ENCODE measurements at places on chromosomes 7 and 10.

DNA sequence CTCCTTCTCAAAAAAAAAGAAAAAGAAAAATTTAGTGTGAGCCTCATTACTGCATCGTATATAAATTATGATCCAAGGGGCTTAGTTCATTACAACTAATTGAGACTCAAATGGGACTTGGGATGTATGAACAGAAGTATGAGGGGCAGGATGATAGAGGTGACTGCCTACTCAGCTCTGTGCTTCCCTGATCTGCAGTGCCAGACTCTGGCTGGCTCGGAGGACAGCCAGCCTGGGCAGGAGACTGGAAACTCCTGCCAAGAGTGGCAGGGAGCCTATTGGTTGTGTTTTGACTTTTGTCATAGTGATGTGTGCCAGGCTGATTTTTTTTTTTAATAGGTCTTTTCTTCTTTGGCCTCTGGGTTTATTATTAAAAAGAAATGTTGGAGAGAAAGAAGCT, 73.8 kb upstream of the GTF2IRD1 start:
- no peak for DNase-seq

DNA sequence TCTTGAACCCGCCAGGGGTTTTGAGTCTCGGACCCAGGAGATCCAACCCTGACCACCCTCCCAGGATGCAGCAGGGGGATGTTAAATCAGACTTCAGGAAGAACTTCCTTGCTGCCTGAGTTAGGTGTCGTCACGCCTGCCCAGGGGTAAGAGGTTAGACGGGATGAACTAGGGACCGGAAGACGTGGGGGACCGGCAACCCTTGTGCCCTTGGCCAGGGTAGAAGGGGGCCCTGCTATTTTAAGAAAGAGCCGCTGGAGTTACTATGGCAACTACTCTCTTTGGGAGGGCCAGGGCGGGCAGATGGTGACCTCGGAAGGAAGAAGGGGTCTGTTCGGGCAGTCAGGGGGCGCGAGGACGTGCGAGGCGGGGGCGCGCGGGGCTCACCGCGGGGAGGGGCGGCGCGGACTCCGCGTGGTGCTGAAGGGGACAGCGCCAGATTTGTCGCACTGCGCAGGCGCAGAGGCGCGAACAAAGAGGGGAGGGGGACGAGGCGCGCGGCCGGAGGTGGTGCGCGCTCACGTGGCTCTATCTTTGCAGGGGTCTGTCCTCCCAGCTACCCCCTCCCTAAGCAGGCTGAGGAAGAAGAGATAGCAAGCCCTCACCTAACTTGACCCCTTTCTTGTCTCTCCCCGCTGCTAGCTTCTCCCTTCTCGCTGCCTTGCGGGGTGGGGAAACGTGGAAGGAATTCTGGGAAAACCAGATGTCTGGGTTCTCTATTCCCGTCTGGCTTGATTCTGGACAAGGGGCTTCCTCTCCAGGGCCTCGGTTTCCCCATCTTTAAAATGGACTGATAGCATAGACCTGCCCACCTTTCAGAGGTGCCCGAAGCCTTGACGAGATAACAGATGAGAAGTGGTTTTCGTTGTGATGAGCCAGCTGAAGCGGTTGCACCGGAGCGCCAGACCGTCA, 940 bp upstream of the PSD start:
- no peak for DNase-seq

DNA sequence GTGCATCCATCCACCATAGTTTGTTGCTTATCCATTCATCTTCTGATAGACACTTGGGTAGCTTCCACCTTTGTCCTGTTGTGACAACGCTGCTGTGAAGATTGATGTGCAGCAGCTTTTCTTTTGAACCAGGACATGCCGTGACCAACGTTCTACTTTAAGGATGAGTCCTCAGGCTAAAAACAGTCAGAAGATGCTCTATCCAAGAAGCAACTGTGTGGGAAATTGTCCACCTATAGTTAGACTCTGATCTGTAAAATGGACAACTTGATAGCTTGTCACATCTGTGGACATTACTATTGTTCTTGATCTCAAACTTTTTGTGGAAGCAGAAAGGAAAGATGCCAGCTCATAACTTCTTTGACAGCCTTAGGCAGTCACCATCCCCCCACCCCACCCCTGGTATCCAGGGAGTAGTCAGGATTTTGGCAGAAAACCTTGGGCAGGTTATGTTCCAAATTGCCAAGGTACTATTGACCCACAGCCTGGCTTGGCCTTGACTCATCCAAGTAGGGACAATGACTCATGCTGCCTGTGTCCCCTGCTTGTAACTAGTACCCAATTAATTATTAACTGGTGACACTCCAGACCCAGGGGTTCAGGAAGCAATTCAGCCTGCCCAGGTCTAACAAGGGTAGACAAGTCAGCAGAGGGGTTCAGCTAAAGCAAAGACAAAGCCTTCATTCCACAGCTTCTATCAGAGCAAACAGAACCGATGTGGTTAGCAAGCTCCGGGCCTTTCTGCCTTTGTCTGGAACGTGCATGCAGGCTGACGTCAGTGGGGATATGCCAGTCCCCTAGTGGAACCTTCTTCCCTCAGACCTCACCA, 99.6 kb upstream of the ANLN start:
- no peak for DNase-seq

DNA sequence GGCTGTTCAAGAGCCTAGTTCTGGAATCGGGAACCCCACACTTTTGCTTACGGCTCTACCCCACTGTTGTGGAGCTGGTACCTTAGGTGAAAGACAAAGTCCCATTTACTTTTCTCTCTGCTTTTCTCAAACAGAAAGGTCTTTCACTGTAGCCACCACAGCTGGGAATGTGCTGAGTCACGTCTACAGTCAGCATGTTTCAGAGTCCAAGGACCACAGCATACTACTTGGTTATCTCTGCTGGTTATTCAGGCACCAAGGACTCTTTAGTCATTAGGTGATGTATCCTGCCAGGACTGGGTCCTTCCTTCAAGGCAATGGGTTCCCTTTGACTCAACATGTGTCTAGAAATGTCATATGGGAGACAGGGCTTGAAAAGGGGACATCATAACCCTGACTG, 266.8 kb upstream of the STEAP1 start:
- peak; percentile 37 for DNase-seq

DNA sequence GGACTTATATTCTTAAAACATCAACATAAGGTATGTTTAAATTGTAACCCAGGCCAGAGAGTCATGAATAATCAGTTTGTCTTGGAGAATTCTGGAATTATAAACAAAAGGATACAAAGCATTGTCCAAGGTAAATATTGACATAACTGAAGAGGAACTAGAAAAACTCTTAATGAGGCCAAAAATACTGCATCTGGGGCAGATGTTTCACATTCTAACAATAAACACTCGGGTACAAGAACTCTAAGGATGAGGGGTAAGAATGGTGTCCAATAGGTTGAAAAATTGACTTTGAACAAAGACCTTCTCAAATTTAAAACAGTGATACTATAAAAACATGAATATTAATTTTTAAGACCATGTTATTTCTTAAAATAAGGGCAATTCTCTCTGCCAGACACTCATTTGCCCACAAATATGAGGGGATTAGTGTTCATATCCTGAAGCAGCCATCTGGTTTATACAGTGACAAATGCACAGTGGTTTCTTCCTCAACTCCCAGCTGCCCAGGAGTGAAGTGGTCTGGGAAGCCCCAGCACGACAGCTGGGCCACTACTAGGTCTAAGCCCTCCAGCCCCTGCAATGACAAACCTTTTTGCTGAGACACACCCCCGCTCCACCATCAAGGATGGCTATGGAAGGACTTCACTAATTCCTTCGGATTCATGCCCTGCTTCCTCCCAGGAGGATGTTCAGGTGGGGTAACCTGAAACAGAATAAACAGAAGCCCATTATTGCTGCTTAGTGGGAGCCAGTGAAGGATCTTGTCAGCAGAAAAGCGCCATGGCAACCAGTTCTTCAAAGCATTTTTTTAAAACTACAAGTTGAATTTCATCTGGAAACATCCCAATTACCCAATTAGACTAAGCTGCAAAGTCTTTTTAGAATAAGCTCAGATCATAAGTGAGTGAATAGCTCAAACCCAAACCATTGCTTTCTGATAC, 107.5 kb upstream of the ARID5B start:
- peak; percentile 95 for DNase-seq

DNA sequence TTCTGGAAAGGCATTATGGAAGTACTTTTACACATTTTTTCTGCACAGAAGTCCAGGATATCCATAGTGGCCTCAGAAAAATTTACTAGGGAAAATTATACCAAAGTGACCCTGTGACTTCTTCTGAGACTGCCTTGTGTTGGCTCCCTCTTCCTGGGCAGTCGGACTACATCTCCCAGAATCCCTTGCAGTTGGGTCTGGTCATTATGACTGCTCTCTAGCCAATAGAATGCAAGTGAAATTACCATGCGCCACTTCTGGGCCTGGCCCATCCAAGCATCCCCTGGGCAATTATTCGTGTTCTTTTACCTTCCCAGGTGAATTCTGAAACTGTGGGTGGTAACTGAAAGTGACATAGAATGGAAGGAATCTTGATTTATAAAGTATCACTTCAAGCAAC, 430.9 kb downstream of the ACTR3B start:
- no peak for DNase-seq

- DNase-seq: no peak
Measured at GRCh38 chr10:3325954-3326750, 153.6 kb upstream of the PITRM1 start.

DNA sequence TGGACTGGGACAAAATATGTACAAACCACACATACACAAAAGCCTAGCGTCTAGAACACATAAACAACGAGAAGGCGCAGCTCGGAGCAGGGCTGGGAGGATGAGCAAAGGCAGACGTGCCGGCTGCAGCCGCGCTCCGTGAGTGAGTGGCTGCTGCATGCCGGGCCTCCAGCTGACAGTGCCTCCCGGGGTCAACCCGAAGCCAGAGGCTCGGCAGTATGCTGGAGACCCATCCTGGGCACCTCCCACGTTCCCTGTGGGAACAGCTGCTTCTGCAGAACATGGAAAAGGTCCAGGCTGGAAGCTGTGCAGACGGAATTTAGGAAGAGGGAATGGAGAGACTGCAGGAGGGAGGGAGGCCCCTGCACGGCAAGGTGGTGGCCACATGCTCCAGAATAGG, 3.6 kb upstream of the GPR146 start:
- peak; percentile 98 for DNase-seq

GRCh38 chr10:85900061-85900460, 466.5 kb downstream of the GRID1 start:
- no peak for DNase-seq

- peak; percentile 32 for DNase-seq
Measured at GRCh38 chr10:10845826-10846503, 171.7 kb upstream of the CELF2 start.

DNA sequence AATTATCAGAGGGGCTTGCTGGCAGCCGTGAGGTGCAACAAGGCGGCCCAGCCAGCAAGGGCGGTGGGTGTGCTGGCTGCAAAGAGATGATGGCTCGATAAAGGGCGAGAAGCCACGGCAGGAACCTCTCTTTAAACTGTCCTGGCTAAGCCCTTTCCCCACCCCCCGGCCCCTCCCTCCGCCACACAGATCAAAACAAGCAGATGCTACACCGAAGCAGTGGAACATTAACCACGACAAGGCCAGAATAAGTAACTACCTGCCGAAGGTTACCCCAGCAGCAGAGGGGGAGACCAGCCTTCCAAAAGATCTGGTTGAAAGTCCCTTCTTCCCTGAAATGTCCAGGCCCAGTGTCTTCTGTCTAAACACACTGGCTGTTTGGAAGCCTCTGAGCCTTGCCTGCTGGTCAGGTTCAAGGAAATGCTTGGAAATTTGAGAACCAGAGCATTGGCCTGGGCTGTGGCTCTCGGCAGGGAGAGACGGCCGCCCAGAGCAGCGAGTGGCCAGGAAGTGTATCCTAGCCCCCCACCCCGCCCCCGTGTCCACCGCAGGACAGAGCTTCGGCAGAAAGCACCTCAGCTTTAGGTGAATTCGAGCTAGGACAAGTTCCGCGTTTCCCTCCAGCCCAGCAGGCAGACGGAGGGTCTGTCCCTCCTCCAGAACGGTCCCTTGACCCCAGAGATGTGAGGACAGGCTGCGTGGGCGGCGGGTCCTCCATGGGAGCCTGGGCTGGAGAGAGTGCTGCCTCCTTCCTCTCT, 2.1 kb downstream of the FAM20C start:
- DNase-seq: peak; percentile 47

- DNase-seq: peak; percentile 30
Measured at GRCh38 chr7:137371616-137372015, 28.1 kb upstream of the PTN start.

GRCh38 chr7:47941136-47941844, 7.0 kb downstream of the PKD1L1 start:
- peak; percentile 73 for DNase-seq

DNA sequence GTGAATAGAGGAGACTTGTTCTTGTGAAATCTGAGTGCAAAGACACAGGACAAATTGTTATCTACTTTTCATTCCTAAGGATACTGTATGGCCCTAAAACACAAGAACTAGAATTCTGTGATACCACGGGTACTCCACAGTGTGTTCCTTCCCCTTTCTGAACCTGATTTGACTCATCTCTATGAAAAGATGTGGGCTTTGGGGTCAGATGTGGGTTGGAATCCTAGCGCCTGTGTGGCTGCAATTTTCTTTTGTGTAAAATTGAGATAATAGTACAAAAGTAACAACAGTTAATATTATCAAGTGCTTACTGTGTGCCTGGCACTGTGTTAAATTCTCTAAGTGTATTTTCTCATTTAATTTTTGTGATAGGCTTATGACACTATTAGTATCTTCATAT, 8.1 kb downstream of the SRGN start:
- no peak for DNase-seq

- DNase-seq: peak; percentile 50
Measured at GRCh38 chr7:135210888-135211178, 493 bp downstream of the WDR91 start.

GRCh38 chr7:96526496-96526895, 183.2 kb downstream of the SEM1 start:
- DNase-seq: no peak

DNA sequence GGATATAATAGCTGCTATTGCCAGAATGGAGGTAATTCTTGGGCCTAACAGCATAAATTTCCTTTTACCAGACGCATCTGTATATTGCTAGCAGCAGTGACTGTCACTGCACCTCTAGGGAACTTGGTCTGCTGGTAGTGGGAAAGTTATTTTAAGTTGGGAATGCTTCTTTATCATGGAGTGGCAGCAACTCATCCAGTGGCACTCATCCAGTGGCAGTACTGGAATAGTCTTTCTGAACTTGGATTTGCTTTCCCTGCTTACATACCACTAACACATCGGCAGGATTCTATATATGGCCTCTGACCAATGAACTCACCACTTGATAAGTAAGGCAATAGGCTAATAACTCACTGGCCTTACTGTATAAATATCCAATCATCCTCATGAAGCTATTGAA, 22.0 kb upstream of the ICA1 start:
- DNase-seq: no peak

- DNase-seq: peak; percentile 78
Measured at GRCh38 chr10:16717622-16718395, 99.4 kb downstream of the RSU1 start.

All from myocyte (in vitro differentiated cells).